ENCODE measurements at places on chromosomes 2 and 18.

GRCh38 chr2:109382951-109383350 lies 230.8 kb downstream of the SEPTIN10 start:
- no peak overlapping the region for H3K4me3 ChIP-seq
- peak; percentile 69 for DNase-seq
- no peaks in the 10 kb centered on the region for H3K27me3 ChIP-seq
- no peak overlapping the region for H3K27ac ChIP-seq
- no peaks in the 10 kb centered on the region for H3K36me3 ChIP-seq

GRCh38 chr2:236984046-236984445 lies 101.6 kb upstream of the COPS8 start:
- H3K4me1 ChIP-seq, result no peaks in the 10 kb centered on the region
- no peaks in the 10 kb centered on the region for H3K27me3 ChIP-seq
- no peaks in the 10 kb centered on the region for H3K36me3 ChIP-seq
- DNase-seq, result no peak

- no peaks in the 10 kb centered on the region for H3K36me3 ChIP-seq
- no peak for DNase-seq
- H3K4me1 ChIP-seq, result no peaks in the 10 kb centered on the region
- H3K27ac ChIP-seq, result no peak overlapping the region
Measured at GRCh38 chr18:71329114-71329513, 1040.3 kb downstream of the SOCS6 start.

GRCh38 chr2:186696290-186696689 lies 2.4 kb downstream of the FAM171B start:
- H3K4me1 ChIP-seq, result no peaks in the 10 kb centered on the region
- no peaks in the 10 kb centered on the region for H3K27me3 ChIP-seq
- no peak for DNase-seq
- no peak overlapping the region for H3K27ac ChIP-seq
- H3K4me3 ChIP-seq, result no peak overlapping the region

DNA sequence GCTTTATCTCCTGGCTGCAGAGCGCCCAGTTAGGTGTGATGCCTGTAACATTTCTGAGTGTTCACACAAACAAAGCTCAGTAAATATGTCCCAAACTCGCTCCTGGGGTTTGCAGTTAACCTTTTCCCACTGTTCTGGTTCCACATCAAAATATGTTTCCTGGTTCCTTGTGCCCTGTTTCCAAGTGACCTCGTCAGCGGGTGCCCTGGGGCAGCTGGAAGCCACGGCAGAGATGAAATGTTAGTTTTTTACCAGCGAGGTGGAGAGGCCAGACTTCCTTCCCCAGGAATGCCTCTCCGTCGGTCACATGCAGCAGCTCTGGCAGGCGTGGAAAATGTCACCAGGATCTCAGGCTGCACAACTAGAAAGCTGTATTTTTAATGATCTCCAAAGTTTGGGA lies 18.2 kb downstream of the NFATC1 start:
- H3K4me1 ChIP-seq, result no peaks in the 10 kb centered on the region
- no peaks in the 10 kb centered on the region for H3K36me3 ChIP-seq
- H3K27me3 ChIP-seq, result no peaks in the 10 kb centered on the region
- H3K4me3 ChIP-seq, result no peak overlapping the region

DNA sequence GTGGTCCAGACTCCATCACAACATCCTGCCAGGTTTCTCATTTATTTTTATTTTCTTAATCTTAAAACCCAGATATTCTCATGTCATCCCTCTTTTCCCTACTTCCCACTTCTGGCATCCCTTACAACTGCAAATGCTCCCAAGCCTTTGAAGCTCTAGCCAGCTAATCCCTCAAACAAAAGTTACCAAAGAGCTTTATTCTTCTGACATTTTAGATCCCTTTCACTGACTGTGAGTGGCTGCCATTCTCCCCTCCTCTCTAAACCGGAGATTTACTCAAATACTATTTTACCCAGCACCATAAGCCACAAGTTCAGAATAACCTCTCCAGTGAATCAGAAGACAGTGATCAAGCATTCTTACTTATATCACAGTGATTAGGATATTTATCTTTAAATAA lies 569.0 kb upstream of the SYT4 start:
- H3K36me3 ChIP-seq, result no peaks in the 10 kb centered on the region
- no peak overlapping the region for H3K4me3 ChIP-seq
- H3K27me3 ChIP-seq, result no peaks in the 10 kb centered on the region

DNA sequence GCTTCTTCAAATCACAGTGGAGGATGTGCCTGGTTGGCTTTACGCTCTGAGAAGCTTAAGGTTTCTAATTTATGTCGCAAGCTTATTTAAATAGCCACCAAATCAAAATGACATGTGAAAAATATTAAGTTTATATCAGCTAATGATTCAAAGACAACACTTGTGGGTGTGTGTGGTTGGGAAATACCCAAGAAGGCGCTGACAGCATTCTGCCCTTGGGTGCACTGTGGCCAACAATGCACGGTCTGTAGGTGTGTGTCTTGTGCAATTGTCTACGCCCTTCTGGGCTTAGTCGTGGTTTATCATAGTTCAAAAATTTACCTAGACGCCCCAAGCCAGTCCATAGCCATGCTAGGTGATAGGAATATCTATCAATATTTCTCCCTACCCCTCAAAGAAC lies 60.9 kb downstream of the KCTD1 start:
- no peaks in the 10 kb centered on the region for H3K36me3 ChIP-seq
- peak; percentile 67 for DNase-seq
- H3K27ac ChIP-seq, result no peak overlapping the region
- no peaks in the 10 kb centered on the region for H3K27me3 ChIP-seq
- no peaks in the 10 kb centered on the region for H3K4me1 ChIP-seq
- no peak overlapping the region for H3K4me3 ChIP-seq

GRCh38 chr18:14914771-14915170 lies 166.8 kb downstream of the ANKRD30B start:
- H3K4me3 ChIP-seq, result no peak overlapping the region
- H3K36me3 ChIP-seq, result no peaks in the 10 kb centered on the region
- DNase-seq, result no peak
- no peak overlapping the region for H3K27ac ChIP-seq

DNA sequence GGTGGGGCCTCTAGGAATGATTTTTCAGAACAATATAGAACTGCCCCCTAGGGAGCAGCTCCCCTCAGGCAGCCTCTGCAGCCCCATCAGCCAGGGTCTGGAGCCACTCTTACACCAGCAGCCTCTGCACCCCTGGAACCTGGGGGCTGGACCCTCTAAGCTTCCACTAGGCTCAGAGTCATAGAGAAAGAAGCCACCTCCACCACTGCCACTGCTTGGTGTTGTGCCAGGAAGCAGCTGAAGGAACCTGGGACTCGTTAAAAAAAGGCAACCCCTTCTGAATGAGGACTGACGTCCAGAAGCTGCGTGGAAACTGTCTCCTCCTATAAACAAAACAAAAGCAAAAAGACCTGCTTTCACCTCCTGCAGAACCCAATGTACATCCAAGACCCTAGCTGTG lies 98.1 kb upstream of the HS6ST1 start:
- no peak overlapping the region for H3K27ac ChIP-seq
- H3K4me3 ChIP-seq, result no peak overlapping the region
- H3K27me3 ChIP-seq, result no peaks in the 10 kb centered on the region
- H3K36me3 ChIP-seq, result no peaks in the 10 kb centered on the region
- peaks cover under 1% of the 10 kb centered on the region for H3K4me1 ChIP-seq

DNA sequence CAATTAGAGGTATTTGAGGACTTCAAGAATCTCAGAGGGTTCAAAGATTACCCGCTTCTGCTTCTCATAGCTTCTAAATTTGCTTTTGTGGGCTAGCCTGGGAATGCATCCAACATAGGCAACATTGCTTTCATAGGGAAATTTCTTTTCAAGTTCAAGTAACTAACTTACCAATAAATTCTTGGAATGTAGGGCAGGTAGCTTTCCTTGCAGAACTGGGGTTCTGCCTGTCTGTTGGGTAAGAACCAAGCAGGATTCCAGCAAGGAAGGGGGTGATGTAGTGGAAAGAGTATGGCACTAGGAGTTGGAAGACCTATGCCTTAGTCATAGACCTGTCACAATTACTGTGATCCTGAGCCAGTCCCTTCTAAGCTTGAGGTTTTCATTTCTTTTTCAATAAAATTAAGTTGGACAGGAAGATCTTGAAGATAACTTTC lies 164.1 kb downstream of the FHOD3 start:
- no peak overlapping the region for H3K4me3 ChIP-seq
- H3K27me3 ChIP-seq, result no peaks in the 10 kb centered on the region
- H3K27ac ChIP-seq, result no peak overlapping the region
- no peaks in the 10 kb centered on the region for H3K4me1 ChIP-seq
- H3K36me3 ChIP-seq, result no peaks in the 10 kb centered on the region

- H3K27me3 ChIP-seq, result no peaks in the 10 kb centered on the region
- DNase-seq, result no peak
- H3K36me3 ChIP-seq, result no peaks in the 10 kb centered on the region
- no peak overlapping the region for H3K4me3 ChIP-seq
- no peak overlapping the region for H3K27ac ChIP-seq
- no peaks in the 10 kb centered on the region for H3K4me1 ChIP-seq
Measured at GRCh38 chr2:202847693-202848524, 23.7 kb downstream of the ICA1L start.

GRCh38 chr2:71452565-71452964 lies 796 bp upstream of the DYSF start:
- peaks cover 22% of the 10 kb centered on the region for H3K27me3 ChIP-seq
- peak; percentile 36 for DNase-seq
- no peak overlapping the region for H3K4me3 ChIP-seq
- H3K4me1 ChIP-seq, result no peaks in the 10 kb centered on the region
- no peaks in the 10 kb centered on the region for H3K36me3 ChIP-seq

DNA sequence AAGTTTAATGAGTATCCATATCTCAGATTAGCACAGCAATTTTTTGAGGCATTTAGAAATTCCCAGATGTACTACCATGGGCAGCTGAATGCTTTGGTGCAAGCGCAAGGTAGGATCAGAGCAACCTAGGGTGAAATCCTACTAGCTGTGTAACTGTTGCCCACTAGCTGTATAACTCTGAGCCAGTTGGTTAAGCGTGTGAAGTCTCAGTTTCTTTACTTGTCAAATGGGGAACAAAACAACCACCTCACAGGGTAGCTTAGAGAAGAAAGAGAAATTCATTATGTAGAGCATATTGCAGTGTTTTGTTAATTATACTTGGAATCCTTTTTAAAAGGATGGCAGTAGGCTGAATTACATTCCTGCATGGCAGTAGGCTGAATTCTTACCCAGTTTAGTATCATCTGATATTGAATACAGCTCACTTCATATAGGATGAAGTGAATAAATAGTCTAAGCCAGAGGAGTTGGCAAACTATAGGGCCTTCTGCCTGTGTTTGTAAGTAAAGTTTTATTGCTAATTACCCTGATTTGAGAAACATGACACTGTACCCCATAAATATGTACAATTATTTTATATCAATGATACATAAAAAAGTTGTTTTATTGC lies 180.7 kb downstream of the PLCL1 start:
- H3K27me3 ChIP-seq, result no peaks in the 10 kb centered on the region
- no peak overlapping the region for H3K4me3 ChIP-seq
- no peak overlapping the region for H3K27ac ChIP-seq

GRCh38 chr2:121828281-121828731 lies 72.9 kb downstream of the TSN start:
- DNase-seq, result no peak
- H3K27ac ChIP-seq, result no peak overlapping the region
- no peaks in the 10 kb centered on the region for H3K36me3 ChIP-seq
- H3K4me1 ChIP-seq, result no peaks in the 10 kb centered on the region
- H3K4me3 ChIP-seq, result no peak overlapping the region

- H3K4me3 ChIP-seq, result no peak overlapping the region
- no peak overlapping the region for H3K27ac ChIP-seq
- no peaks in the 10 kb centered on the region for H3K36me3 ChIP-seq
- no peaks in the 10 kb centered on the region for H3K4me1 ChIP-seq
Measured at GRCh38 chr18:23927821-23928746, 86.5 kb upstream of the TTC39C start.

DNA sequence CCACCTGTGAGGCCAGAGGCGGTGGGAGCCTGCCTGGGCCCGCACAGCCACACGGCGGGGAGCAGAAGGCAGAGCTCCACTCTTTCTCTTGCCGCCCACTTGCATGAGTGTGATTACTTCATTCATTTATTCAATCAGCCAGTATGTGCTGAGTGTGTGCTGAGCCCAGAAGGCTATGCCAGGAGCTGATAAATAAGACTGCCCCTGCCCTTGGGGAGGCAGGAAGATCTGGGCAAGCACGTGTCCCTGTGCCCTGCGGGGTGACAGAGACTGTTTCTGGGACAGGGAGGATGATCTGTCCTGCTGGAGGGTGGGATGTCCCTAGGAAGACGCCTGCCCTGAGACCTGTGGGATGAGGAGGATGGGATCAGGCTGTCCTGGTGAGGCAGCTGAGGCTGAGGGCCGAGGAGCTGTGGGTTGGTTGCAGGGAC lies 250.8 kb downstream of the DYSF start:
- H3K4me3 ChIP-seq, result no peak overlapping the region
- H3K27ac ChIP-seq, result no peak overlapping the region
- H3K4me1 ChIP-seq, result no peaks in the 10 kb centered on the region
- DNase-seq, result no peak
- peaks cover 28% of the 10 kb centered on the region for H3K27me3 ChIP-seq
- H3K36me3 ChIP-seq, result no peaks in the 10 kb centered on the region

DNA sequence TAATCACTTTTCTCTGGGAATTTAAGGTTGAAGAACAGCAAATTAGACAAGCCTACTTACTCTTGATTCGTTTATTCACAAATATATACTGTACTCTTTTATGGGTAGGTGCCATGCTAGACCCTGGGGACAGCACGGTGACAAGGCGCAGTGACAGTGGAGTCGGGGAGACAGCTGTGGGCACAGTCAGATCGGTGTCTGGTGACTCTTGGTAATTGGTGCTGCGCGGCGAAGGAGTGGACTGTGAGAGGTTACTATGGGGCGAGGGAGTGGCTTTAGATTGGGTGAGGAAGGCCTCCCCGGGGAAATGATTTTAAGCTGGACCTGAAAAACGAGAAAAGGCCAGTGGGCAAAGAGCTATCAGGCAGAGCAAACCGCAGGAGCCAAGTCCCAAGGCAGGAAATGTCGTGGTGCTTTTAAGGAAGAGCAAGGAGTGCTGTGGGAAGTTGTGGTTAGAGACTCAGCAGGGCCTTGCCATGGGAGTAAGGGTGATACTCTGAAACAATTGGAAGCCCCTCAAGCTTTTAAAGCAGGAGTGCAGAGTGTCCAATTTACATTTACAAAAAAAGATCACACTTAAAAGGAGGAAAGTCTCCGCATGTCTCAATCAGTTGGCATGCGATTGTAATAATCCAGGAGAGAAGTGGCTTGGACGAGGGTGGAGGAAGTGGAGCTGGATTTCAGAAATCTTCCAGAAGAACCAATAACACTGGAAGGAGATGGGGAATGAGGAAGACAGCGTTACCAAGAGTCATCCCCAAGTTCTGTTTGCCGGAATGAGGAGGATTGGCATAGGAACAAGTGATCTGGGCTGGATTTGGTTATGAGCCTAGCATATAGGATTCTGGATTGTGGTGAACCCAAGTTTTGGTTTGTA lies 36.1 kb upstream of the TXNDC2 start:
- H3K27me3 ChIP-seq, result no peaks in the 10 kb centered on the region
- H3K36me3 ChIP-seq, result no peaks in the 10 kb centered on the region
- DNase-seq, result no peak
- no peak overlapping the region for H3K4me3 ChIP-seq
- no peak overlapping the region for H3K27ac ChIP-seq

DNA sequence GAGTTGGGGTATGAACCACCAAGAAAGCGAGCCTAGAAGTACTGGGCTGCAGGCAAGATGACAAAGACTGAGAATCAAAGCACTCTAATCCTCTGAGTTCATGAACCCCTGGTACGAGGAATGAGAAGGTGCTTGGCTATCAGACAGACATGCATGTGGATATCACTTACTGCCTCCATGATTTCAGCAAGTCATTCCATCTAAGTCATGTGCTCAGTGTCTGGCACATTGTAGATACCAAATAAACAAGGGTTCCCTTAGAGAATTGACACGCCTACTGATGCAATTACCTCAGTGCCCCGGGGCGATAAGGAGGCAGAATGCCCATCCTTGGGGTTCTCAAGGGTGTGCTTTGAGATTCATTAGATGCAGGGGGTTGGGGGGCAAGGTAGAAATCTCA lies 125.6 kb upstream of the PKDCC start:
- no peaks in the 10 kb centered on the region for H3K27me3 ChIP-seq
- H3K4me1 ChIP-seq, result no peaks in the 10 kb centered on the region
- DNase-seq, result no peak
- H3K36me3 ChIP-seq, result no peaks in the 10 kb centered on the region
- H3K27ac ChIP-seq, result no peak overlapping the region

Measured in fibroblast of lung (primary cell).